ENCODE measurements at places on chromosomes 11 and 22.

GRCh38 chr11:19432370-19433061 is 191.8 kb upstream of the E2F8 start:
- no peak for DNase-seq

- DNase-seq: no peak
These were observed 46.7 kb downstream of the MEI1 start for GRCh38 chr22:41745968-41746367.

DNA sequence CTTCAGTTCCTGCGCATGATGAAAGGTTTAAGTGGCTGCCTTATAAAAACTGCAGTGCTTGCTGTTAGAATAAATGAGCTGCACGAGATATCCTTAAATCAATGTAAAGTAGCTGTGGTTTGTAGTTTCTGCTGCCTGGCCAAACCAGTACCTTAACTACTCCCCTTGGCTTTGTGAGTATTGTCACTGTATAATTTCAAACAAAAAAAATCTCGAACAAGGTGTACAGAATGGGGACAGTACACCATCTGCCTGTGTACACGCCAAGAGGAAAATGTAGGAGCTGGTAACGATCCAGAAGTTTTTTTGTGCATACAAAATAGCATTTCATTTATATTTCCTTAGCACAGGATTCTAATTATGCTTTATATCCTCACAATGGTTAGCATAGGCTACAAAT is 20.6 kb upstream of the NDUFC2 start:
- DNase-seq: no peak

- DNase-seq: peak; percentile 21
These were observed 25.2 kb downstream of the FLRT1 start for GRCh38 chr11:64060861-64061444.

DNA sequence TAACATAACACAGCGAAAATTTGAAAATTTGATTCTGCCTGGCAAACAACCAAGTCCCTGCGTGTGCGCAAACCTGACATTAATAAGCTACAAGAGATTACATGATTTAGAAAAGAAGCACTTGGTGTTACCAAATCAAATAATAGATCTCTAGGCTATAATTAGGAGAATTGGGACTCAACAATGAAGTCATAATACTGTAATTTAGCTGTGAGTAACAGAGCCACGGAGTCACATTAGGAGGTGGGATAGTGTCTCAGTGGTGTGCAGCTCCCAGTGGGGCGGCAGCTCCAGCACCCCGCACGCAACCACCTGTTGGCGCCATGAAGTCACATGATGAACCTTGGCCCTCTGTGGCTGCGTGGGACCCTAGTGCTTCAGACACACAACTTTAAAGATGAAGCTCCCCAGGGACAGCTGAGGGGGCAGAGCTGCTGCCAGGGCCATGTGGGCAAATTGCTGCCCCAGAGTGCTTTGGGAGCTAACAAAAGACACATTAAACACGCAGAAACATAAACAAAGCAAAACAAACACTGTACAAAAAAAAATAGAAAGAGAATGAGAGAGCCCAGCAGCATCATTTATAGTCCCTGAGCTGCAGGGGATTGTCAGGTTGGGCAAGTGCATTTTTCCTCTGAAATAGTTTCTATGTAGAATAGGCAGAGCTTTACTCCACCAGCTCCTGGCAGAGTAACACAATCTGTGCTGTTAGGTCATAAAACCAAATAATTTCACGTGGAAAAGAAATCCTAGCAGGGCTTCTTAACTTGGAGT is 605.6 kb downstream of the SOX6 start:
- no peak for DNase-seq

GRCh38 chr11:6834021-6834420 is 11.5 kb upstream of the OR10A5 start:
- DNase-seq: no peak

DNA sequence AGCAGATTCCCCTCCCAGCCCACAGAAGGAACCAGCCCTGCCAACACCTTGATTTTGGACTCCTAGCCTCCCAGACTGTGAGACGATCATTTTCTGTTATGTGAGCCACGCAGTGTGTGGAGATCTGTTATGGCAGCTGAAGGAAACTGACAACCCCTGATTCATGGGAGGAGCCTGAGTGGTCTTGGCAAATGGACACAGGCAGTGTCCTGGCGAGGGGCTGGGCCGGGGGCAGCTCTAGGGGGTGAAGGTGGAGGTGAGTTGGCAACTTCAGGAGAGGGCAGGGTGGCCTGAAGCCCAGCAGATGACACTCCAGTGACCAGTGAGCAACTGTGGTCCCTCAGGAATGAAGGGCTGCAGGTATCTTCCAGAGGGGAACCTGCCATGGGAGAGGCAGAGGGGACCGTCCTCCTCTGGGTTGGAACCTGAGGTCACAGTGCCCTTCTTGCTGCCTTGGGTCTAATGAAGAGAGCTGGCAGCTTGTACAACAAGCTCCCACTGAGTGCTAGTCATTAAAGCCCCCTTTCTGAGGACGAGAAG is 82.7 kb downstream of the CSNK2A3 start:
- DNase-seq: no peak

DNA sequence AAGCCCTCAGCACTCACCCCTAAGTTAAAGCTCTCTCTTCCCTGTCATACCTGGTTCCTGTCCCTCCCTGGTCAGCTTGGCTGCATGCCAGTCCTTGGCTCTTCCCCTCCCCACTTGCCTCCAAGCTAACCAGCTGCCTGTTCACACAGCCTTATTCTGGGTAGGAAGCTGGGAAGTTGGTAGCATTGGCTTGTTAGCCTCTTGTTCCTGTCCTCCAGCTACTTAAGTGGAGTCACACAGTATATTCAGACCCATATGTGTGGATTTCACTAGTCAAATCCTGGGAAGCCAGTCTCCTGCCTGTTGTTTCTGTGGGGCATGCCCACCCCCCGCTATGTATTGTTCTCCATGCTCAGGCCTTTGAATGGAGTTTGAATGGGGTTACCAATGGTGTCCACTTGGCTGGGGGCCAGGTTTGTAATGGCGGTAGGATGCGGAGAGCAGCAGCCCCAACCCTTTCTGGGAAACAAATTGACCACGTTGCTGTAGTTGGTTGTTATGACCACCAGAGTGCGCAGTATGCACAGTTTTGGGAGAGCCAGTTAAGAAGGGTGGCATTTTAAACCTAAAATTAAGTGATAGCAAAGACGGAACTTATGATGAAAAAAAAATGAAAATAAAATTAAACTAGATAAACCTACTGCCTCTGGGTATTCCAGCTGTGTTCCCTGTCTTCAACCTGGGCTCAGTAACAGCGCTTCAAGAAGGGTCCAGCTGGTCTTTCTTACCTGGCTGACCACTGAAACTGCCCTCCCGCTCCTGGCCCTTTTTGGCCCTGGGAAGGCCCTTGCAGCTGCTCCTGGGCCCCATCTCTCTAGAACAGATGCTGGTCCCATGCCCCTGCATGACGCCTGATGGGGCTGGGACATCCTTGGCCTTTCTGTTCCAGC is 10.7 kb upstream of the RPS3 start:
- DNase-seq: peak; percentile 75

DNA sequence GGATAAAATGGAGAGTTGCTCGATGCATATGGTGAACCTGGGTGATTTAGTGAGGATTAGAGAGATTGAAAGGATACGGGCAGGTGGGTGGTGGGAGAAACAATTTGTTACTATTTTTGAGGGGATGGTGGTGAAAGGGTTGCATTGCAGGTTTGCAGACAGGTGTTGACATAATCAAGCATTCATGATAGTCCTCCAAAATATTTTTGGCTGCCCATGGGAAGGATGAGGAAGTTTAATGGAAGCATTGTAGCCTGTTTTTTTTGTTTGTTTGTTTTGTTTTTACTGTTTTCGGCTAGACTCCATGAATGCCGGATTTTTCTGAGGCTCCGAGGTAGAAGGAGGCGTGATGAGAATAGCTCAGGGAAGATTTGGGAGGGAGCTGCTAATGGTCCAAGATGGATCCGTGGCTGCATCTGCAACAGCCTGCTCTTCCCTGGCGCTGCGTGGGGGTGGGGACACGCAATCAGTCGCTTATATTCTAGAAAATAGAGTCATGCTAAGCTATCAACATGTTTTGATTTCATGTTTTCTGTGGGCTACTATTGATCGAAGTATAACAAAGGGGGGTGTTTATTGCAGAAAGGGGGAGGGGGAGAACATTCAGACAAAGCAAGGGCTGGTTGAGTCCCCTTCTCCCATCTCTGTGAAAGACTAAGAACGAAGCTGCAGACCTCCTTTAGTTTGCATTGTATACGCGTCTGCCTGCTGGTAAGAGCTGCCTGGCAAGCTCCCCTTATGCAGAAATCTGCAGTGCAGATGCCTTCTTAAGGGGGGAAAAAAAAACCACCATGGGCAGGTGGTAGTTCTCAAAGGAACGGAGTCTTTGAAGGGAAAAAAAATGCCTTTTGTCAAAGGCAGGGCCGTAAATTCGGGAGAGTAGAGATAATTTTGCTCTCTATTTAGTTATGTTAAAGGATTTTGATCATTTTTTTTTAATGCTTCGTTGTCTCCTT is 1.0 kb downstream of the RTN3 start:
- no peak for DNase-seq

DNA sequence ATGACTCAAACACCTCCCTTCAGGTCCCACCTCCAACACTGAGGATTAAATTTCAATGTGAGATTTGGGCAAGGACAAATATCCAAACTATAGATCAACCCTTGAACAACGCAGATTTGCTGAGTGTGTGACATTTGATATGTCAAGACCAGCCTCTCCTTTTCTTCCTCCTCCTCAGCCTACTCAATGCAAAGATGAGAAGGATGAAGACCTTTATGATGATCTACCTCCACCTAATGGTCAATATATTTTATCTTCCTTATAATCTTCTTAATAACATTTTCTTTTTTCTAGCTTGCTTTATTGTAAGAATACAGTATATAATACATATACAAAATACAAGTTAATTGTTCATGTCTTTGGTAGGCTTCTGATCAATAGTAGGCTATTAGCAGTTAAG is 67.5 kb upstream of the MPPED2 start:
- no peak for DNase-seq

DNA sequence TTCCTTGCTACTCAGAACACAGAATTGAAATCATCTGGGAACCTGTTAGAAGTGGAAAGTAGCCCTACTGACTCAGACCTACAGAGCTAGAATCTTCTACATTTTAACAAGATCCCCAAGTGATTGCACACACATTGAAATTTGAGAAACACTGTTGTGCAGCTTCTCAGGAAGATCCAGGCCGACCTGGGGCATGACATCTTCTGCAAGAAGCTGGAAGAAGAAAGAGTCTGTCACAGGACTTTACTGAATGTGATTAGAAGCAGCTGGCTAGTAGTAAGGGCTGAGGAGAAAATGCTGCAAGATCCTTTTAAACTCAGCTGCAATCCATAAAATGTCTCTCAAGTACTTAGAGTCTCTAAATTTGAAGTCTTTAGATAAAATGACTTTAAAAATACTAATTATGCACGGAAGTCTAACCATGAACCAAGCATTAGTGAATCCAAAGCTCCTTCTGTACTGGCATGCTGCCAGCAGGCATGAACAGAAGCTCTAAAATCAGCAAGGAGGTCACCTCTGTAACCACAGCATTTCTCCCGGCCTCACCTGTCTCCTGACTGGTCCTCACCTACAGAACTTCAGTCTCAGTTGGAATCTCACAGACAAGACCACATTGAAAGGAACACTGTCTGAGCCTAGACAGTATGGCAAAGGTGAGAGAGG is 85.0 kb downstream of the SERGEF start:
- DNase-seq: no peak

GRCh38 chr11:5065027-5065426 is 4.3 kb upstream of the OR52E1 start:
- no peak for DNase-seq

DNA sequence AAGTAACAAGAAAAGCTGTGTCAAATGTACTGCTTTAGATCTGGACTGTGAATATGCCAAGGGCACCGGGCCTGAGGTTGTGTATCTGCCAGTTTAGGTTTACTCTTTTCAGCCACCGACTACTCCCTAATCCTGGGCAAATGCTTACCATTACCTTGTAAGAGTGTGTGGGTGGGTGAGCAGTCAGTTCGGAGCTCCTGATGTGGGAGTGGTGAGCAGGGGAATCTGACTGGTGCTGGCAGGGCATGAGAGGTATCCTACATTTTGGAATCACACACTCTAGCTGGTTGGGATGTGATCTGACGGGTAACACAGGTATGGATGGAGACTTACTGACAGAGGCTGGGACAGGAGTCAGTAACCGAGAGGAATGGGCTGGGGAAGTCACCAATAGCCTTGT is 2.6 kb upstream of the FAM180B start:
- DNase-seq: no peak

GRCh38 chr11:57320719-57321387 is 3.9 kb downstream of the TNKS1BP1 start:
- no peak for DNase-seq

DNA sequence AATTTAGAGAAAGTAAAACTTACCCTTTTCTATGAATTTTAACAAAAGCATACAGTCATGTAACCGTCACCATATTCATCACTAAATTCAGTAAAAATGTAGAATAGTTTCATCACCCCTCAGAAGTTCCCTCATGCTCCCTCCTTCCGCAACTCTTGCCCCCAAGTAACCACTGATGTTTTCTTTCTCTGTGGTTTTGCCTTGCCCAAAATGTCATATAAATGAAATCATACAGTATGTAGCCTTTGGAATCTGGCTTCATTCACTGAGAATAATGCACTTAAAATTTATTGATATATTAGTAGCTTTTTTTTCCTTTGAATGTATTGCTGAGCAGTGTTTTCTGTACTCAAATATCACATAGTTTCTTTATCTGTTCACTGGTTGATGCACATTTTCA is 60.1 kb downstream of the DCUN1D5 start:
- DNase-seq: no peak

- peak; percentile 55 for DNase-seq
These were observed 15.8 kb downstream of the EPS8L2 start for GRCh38 chr11:721741-722345.

- DNase-seq: no peak
These were observed 46.1 kb downstream of the LARGE1 start for GRCh38 chr22:33874206-33874605.

DNA sequence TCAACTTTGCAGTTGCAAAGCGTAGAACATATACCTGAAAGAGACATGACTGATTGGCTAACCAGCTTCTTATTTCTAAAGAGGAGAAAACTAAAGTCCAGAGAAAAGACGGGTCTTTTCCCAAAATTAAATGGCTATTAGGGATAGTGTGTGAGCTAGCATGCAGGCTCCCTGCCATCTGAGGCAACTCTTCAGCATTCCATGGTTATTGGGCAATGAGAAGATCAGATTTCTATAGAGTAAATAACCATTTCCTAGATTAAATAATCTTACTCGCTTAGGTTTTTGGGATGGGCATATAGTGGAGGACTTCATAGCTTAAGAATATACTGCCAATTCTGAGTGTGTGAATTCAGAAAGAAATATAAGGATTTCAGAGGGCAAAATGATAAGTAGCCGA is 95.0 kb downstream of the PDHX start:
- DNase-seq: no peak

All from CD4-positive, alpha-beta T cell treated with Interleukin-6 at 100 ng/mL for 8 hours (primary cell).